Muscle of leg (tissue), 16 donors: ENCODE measurements at places on chromosomes 13 and 19. TPM values are rescaled to one million over a fixed set of nuclear protein-coding genes. Genes with fewer than 3 reads are reported as not detected.

GRCh38 chr19:7480222-7480969 lies 8.4 kb downstream of the PEX11G start:
- peak; percentile 51 for DNase-seq
- no peak overlapping the region for H3K4me3 ChIP-seq
- peaks cover 16% of the 10 kb centered on the region for H3K4me1 ChIP-seq
- peak overlapping the region; percentile 79 for H3K27ac ChIP-seq
- H3K36me3 ChIP-seq, result peaks cover 2% of the 10 kb centered on the region
- H3K27me3 ChIP-seq, result no peaks in the 10 kb centered on the region

The C19orf38 gene
- total RNA-seq, result 5.6 TPM

GRCh38 chr19:38618590-38619360 lies at the start of gene EIF3K:
EIF3K (plus strand) TSS chr19:38619188; CDS start chr19:38619269, 81 bp downstream.
- no peaks in the 10 kb centered on the region for H3K27me3 ChIP-seq
- peak within 1 kb of the TSS; percentile 92 for H3K4me3 ChIP-seq
- H3K36me3 ChIP-seq, result peaks cover 28% of the 10 kb centered on the region
- peak; percentile 100 for DNase-seq

DNA sequence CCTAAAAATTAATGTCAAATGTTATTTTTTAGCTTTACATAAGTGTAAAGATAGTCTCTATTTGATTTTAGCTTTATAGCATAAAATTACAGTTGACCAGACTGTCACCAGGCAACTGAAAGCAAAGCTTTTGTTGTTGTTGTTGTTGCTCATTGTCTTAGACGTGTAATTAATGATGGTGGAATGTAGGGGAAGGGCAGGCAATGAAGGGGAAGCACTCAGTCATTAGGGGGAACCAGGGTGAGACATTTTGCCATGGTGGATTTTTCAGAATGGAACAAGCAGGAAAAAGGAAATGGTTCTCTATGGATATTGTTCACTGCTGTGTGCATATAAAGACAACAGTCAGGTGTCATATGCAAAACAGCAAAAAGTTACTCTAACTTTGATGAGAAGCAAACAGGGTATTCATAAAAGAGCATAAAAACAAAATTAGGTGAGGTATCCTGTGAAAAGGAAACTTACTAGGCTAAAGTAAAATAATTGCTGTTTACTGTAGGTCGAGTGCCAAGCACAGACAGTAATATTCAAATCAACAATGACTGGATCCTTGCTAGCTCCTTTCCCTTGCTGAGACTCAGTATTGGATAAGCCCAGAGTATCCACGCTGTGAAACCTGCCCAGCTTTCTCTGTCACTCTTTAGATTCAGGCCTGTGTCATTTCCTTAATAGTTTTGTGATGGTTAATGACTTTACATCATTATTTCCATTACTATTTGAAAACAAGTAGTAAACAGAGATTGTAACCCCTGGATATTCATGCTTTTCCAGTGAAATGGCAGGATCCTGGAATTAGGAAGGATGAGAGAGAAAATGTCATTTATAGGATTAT lies 110.5 kb downstream of the LRCH1 start:
- peaks cover 2% of the 10 kb centered on the region for H3K36me3 ChIP-seq
- peaks cover 16% of the 10 kb centered on the region for H3K4me1 ChIP-seq
- peak; percentile 36 for DNase-seq
- no peak overlapping the region for H3K4me3 ChIP-seq

The TLE2 gene
- 14.2 TPM for total RNA-seq

The SMIM24 gene
- not detected for total RNA-seq
